ENCODE measurements at places on chromosomes 2 and 18. TPM values are rescaled to one million over a fixed set of nuclear protein-coding genes. Genes with fewer than 3 reads are reported as not detected.
A peak's percentile ranks its signal among the peaks of the same experiment; 100 is the strongest.

TAF4B gene
- total RNA-seq: 16.3 TPM

RAB17 gene
- total RNA-seq: not detected

CCDC88A gene
- 10.7 TPM for total RNA-seq

EMILIN1 gene
- total RNA-seq: 0.15 TPM

YES1 gene
- 6.7 TPM for total RNA-seq

RPRM gene
- total RNA-seq: not detected

VIT gene
- not detected for total RNA-seq

IL1B gene
- total RNA-seq: not detected

- peak; percentile 11 for DNase-seq
- no peaks in the 10 kb centered on the region for H3K36me3 ChIP-seq
- H3K27ac ChIP-seq: no peak overlapping the region
- peak overlapping the region; percentile 17 for H3K4me3 ChIP-seq
Measured at GRCh38 chr2:174328114-174328960, 6.4 kb upstream of the SP9 start.

DNA sequence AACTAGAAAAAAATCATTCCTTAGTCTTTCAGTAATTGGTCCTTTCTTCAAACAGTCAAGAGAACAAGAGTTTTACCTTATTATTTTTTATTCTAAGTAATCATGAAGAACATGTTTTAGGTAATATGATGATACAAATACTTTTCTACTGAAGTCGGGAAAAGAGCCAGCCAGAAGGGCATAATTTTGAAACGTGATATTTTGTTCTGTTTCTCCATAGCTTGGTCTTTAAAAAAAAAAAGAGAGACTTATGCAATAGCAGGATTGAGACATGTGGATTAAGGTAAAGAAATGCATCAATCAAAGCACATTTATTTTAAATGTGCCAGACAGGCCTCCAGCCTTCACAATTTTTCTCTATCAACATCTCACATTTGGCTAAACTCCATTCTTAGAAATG, 1016.8 kb downstream of the CNTNAP5 start:
- H3K4me1 ChIP-seq: no peaks in the 10 kb centered on the region
- no peak overlapping the region for H3K27ac ChIP-seq
- H3K4me3 ChIP-seq: no peak overlapping the region
- no peaks in the 10 kb centered on the region for H3K36me3 ChIP-seq
- DNase-seq: no peak

DNA sequence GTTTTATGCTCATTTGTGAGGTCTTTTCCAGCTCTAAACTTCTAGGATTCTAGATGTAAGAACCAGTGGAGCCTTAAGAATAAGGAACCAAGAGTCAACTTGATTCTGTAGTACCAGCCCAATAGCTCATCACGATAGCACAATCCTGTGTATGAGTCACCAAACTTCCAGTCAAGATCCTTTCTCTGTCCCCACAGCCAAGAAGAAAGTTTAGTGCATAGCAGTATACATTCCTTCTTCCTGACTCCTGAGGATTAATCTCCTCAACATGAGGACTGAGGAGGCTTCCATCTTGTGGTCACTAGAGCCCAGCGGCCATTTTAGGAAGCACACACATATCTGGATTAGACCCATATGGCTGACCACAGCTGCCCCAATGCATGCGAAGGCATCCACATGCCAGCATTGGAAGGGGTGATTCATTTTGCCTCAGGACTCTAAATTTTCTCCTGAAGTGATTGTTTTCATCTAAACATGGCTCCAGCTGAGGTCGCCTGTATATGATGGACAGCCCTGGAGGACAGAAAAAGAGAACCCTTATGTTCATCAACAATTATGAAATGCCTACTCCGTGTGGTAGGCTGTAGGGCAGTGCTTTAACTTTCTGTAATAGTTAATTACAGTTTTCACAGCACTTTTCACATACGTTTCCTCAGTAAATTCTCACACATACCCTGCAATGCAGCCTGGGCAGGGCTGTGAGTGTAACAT, 53.5 kb downstream of the RASGRP3 start:
- no peak overlapping the region for H3K27ac ChIP-seq
- no peak for DNase-seq
- peaks cover 7% of the 10 kb centered on the region for H3K4me1 ChIP-seq
- peaks cover 1% of the 10 kb centered on the region for H3K36me3 ChIP-seq

- no peaks in the 10 kb centered on the region for H3K27me3 ChIP-seq
- no peaks in the 10 kb centered on the region for H3K36me3 ChIP-seq
- no peak overlapping the region for H3K27ac ChIP-seq
- no peak for DNase-seq
- no peak overlapping the region for H3K4me3 ChIP-seq
Measured at GRCh38 chr18:73690222-73690621, 457.4 kb downstream of the FBXO15 start.

GRCh38 chr18:48797841-48798255, 152.9 kb downstream of the SMAD7 start:
- no peak overlapping the region for H3K27ac ChIP-seq
- H3K36me3 ChIP-seq: no peaks in the 10 kb centered on the region
- H3K4me3 ChIP-seq: no peak overlapping the region
- peaks cover 31% of the 10 kb centered on the region for H3K4me1 ChIP-seq

DNA sequence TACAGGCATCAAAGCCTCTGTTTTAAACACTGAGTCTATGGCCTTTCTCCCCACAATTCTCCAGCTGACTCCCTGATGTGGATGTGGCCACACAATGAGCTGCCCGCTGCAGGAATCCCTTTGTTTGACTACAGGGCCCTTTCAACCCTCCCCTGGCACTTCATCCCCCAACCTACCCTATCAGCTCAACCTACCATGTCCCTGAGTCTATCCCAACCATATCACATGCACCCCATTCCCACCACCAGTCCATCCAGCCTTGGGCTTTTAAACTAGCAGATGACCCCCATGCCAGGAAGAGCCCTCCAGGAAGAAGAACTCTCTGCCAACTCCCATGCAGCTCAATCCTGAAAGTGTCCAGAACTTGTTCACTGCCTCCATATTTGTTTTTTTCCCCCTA, 46.9 kb upstream of the TEX51 start:
- H3K36me3 ChIP-seq: no peaks in the 10 kb centered on the region
- no peak for DNase-seq
- no peaks in the 10 kb centered on the region for H3K27me3 ChIP-seq
- H3K4me1 ChIP-seq: no peaks in the 10 kb centered on the region
- no peak overlapping the region for H3K27ac ChIP-seq

DNA sequence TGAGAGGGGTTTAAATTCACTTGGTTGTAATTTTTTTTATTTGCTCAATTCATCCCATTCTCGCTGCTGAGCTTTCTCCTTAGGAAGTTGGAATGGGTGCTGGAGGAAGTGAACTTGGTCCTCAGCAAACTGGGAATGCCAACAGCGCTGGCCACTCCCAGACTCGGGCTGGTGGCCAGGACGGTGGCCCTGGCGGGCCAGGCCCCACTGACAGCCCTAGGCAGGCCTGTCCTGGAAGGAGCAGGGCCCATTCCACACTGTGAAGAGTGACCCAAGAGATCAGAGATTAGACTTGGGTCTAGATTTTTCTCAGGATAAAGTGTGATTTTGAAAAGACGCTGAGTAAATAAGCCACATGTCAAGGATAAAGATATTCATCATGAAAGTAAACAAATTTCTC, 132.7 kb downstream of the HDAC4 start:
- DNase-seq: no peak
- H3K4me3 ChIP-seq: no peak overlapping the region

GRCh38 chr2:15939556-15939853, 845 bp upstream of the MYCN start:
- H3K36me3 ChIP-seq: no peaks in the 10 kb centered on the region
- peaks cover 31% of the 10 kb centered on the region for H3K4me1 ChIP-seq
- H3K4me3 ChIP-seq: no peak overlapping the region
- H3K27ac ChIP-seq: no peak overlapping the region
- no peak for DNase-seq

DNA sequence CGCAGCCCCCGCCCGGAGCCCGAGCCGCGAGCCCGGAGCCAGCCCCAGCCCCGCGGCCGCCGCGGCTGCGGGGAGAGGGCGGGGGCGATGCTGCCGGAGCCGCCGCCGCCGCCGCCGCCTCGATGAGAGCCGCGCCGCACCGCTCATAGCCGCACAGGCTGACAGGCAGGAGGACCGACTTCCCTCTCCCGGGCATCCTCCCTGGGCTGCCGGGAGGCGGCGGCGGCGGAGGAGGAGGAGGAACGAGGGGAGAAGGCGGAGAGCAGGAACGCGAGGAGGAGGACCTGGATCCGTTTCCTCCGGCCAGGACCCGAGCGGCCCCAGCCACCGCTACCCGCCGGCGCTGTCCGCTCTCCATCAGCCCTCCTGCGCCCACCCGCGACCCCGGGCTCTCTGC, 370 bp downstream of the KLHL29 start:
- no peaks in the 10 kb centered on the region for H3K36me3 ChIP-seq
- H3K27ac ChIP-seq: no peak overlapping the region
- peak; percentile 32 for DNase-seq
- peaks cover 32% of the 10 kb centered on the region for H3K4me1 ChIP-seq
- peak overlapping the region; percentile 67 for H3K4me3 ChIP-seq
- H3K27me3 ChIP-seq: peaks cover 43% of the 10 kb centered on the region

DNA sequence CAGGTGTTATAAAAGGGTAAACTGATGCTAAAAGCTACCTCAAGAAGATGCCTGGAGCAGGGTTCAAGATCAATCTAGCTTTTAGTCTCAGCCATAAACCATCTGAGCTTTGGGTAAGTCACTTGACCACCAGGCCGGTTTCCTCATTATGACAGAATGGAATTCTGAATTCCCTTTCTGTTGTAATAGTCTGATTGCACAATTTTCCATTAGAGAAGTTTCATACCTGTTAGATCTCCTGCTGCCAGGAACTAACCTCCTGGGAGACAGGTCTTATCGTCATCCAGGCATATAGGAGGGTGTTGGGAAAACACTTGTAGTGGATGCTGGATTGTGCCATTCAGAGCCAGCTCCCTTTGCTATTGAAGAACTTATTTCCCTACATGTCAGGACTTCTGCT, 272.5 kb downstream of the TDRD15 start:
- H3K36me3 ChIP-seq: no peaks in the 10 kb centered on the region
- no peak for DNase-seq
- no peak overlapping the region for H3K4me3 ChIP-seq
- H3K27me3 ChIP-seq: peaks cover 2% of the 10 kb centered on the region
- no peaks in the 10 kb centered on the region for H3K4me1 ChIP-seq
- no peak overlapping the region for H3K27ac ChIP-seq

GRCh38 chr2:168029071-168029470, 218.3 kb downstream of the STK39 start:
- no peak overlapping the region for H3K4me3 ChIP-seq
- no peak for DNase-seq
- peaks cover 3% of the 10 kb centered on the region for H3K4me1 ChIP-seq
- peaks cover 21% of the 10 kb centered on the region for H3K36me3 ChIP-seq

DNA sequence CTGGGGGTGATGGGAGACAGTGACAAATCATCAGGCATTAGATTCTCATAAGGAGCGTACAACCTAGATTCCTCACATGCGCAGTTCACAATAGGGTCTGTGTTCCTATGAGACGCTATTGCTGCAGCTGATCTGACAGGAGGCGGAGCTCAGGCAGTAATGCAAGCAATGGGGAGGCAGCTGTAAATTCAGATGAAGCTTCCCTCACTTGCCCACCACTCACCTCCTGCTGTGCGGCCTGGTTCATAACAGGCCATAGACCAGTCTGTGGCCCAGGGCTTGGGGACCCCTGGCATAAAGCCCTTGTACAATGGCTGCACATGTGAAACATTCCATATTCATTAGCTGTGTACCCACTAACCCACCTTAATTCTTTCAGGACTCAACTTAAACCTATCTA, 18.0 kb downstream of the NMUR1 start:
- no peaks in the 10 kb centered on the region for H3K27me3 ChIP-seq
- no peak for DNase-seq
- H3K27ac ChIP-seq: no peak overlapping the region
- peak overlapping the region; percentile 9 for H3K4me3 ChIP-seq
- H3K4me1 ChIP-seq: peaks cover 13% of the 10 kb centered on the region

GRCh38 chr2:191197096-191197495, 46.3 kb upstream of the STAT4 start:
- H3K4me3 ChIP-seq: no peak overlapping the region
- peaks cover 2% of the 10 kb centered on the region for H3K36me3 ChIP-seq
- no peaks in the 10 kb centered on the region for H3K27me3 ChIP-seq
- H3K27ac ChIP-seq: no peak overlapping the region
- no peak for DNase-seq

- peaks cover 89% of the 10 kb centered on the region for H3K4me1 ChIP-seq
- peak overlapping the region; percentile 87 for H3K27ac ChIP-seq
- DNase-seq: peak; percentile 83
- H3K4me3 ChIP-seq: no peak overlapping the region
Measured at GRCh38 chr2:233414777-233415570, 60.7 kb downstream of the DGKD start.

DNA sequence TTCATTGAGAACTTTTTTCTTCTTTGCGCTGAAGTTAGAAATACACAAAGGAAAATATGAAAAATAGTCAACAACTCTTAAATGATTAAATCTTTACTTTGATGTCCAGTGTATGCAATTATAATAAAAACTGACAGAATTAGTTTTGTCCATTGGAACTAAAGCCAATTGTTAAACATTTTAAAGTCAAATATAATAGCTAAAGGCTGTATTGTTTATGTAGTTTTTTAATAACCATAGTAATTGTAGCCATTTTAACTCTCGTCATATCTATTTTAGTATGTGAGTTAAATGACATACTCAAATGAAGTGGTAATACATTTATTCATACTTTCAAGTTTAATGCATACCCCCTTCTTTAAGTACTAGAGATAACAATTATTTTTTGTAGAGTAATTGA, 4.7 kb upstream of the COBLL1 start:
- no peak for DNase-seq
- H3K4me1 ChIP-seq: no peaks in the 10 kb centered on the region
- peaks cover 8% of the 10 kb centered on the region for H3K27me3 ChIP-seq
- no peak overlapping the region for H3K27ac ChIP-seq

- no peak overlapping the region for H3K27ac ChIP-seq
- H3K36me3 ChIP-seq: no peaks in the 10 kb centered on the region
- DNase-seq: no peak
- no peak overlapping the region for H3K4me3 ChIP-seq
- no peaks in the 10 kb centered on the region for H3K4me1 ChIP-seq
- H3K27me3 ChIP-seq: no peaks in the 10 kb centered on the region
Measured at GRCh38 chr2:232998666-232998985, 14.4 kb downstream of the NGEF start.

All from activated naive CD4-positive, alpha-beta T cell treated with anti-CD3 and anti-CD28 coated beads for 36 hours (primary cell).